Upper lobe of left lung (tissue), 6 donors: ENCODE measurements at places on chromosomes 5 and 9. TPM values are rescaled to one million over a fixed set of nuclear protein-coding genes. Genes with fewer than 3 reads are reported as not detected.

Gene CEP72
- total RNA-seq, result 8.8 TPM

Gene NMUR2
- total RNA-seq, result 0.37 TPM

Gene FAM221B
- total RNA-seq, result not detected

Gene FBXL7
- 8.5 TPM for total RNA-seq

Gene PCDHGB4
- total RNA-seq, result 6.5 TPM

Gene CCDC69
- total RNA-seq, result 66.0 TPM

Gene CNTNAP3
- total RNA-seq, result 5.4 TPM

Gene KIF24
- 1.1 TPM for total RNA-seq

Gene COL15A1
- total RNA-seq, result 2.9 TPM

Gene CCL19
- total RNA-seq, result not detected

Gene SPINK6
- not detected for total RNA-seq

Gene ABO
- 33.9 TPM for total RNA-seq

Gene CCNO
- 4.1 TPM for total RNA-seq

Gene TRAF1
- 6.7 TPM for total RNA-seq

Gene SPOCK1
- 0.91 TPM for total RNA-seq

Gene NOXA1
- total RNA-seq, result 3.3 TPM

Gene SPATA31E1
- not detected for total RNA-seq

Gene SHISAL2B
- not detected for total RNA-seq

Gene PDZD2
- total RNA-seq, result 55.5 TPM
